IgD-negative memory B cell (primary cell): ENCODE measurements at places on chromosomes 16 and 17. TPM values are rescaled to one million over a fixed set of nuclear protein-coding genes. Genes with fewer than 3 reads are reported as not detected.

Gene JUP
- polyA plus RNA-seq = 72.0 TPM

Gene TMIGD1
- polyA plus RNA-seq = not detected

Gene NAA60
- polyA plus RNA-seq = 36.5 TPM

Gene LCMT1
- 34.6 TPM for polyA plus RNA-seq

Gene PRRT2
- not detected for polyA plus RNA-seq

Gene P2RX1
- 2.4 TPM for polyA plus RNA-seq
